Hematopoietic multipotent progenitor cell treated with erythropoietin and hydrocortisone succinate and interleukin-3 and kit ligand, for 8 days (in vitro differentiated cells): ENCODE measurements at places on chromosomes 4 and X.

DNA sequence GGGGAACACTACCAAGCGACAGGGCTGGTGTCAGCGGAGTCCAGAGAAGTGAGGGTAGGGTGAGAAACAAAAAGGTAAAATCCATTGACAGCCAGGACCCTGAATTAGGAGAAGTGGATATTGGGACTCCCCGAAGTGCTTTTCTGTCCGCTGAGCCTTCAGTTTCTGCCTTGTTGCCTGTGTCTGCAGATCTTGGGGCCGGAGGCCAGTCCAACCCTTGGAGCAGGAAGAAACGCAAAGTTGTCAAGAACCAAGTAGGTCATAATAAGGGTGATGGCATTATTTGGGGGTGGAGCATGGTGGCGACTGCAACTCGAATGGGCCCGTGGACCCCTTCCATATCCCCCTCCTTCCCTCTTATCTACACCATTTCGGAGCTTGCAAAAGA, 1.0 kb downstream of the ARMCX1 start:
- DNase-seq = no peak

- DNase-seq = no peak
Measured at GRCh38 chr4:89753601-89754066, 83.3 kb downstream of the SNCA start.

GRCh38 chr4:36230534-36230933, 13.8 kb downstream of the ARAP2 start:
- DNase-seq = no peak

GRCh38 chrX:150365990-150366911, 3.1 kb downstream of the MAMLD1 start:
- peak; percentile 93 for DNase-seq

DNA sequence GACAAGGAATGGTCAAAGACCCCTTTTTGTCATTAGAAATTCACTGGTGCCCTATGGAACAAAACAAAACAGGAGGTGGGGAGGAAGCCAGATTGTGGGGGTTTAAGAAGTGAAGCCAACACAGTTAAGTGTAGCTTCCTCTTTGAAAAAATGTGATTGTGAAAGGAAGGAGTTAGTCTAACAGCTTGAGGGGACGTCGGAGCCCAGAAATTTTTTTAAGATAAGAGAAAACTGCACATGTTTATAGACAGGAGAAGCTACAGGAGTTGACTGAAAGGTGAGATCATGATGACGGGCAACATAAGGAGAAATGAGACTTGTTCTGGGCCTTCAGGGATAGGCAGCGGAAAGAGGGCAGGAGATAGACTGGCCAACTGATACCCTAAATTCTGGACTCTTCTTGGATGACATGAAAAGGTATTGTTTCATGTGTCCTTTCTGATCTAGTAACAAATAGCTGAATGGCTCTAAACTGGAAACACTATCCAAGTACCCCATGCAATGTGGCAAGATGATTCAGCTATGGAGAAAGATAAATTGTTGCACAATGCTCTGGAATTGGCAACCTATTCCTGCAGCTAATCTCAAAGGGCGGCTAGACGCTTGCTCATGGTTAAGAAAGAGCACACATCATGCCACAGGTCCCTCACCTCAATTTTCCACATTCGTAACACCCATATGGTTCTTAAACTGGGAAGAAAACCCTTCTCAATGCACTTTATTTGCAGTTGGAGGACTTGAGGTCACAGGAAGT, 3.7 kb upstream of the HDAC8 start:
- DNase-seq = no peak

GRCh38 chrX:121165930-121166359, 118.5 kb downstream of the GLUD2 start:
- DNase-seq = no peak

DNA sequence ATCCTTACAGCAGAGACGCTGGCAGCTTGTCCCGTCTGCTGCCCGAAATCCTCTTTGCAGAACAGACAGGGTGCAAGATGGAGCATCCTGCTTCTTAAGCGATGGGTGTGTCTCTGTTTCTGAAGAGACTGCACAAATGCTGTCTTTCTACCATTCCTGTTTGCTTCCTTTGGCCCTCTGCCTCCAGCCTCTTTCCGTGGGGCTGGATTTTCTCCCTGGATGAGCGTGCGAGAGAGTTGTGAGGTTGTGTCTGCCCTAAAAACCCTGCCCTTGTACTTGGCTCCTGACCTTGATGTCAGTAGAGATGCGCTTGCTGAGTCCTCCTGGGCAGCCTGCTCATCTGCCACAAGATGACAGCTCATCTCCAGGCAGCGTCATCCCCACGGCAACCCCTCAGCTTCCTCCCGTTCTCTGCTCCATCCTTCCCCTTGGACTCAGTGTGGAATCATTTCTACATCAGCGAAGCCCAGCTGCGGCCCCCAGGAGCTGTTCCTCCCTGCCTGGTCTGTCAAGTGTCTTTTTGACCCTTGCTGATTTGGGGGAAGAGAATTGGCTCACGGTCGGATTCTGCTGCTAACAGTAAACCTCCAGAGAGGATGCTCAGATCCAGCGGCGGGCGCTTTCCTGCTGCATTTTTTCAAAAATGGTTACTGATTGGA, 246.2 kb downstream of the ASMT start:
- DNase-seq = no peak

GRCh38 chr4:3122081-3122563, 47.6 kb downstream of the HTT start:
- DNase-seq = no peak

DNA sequence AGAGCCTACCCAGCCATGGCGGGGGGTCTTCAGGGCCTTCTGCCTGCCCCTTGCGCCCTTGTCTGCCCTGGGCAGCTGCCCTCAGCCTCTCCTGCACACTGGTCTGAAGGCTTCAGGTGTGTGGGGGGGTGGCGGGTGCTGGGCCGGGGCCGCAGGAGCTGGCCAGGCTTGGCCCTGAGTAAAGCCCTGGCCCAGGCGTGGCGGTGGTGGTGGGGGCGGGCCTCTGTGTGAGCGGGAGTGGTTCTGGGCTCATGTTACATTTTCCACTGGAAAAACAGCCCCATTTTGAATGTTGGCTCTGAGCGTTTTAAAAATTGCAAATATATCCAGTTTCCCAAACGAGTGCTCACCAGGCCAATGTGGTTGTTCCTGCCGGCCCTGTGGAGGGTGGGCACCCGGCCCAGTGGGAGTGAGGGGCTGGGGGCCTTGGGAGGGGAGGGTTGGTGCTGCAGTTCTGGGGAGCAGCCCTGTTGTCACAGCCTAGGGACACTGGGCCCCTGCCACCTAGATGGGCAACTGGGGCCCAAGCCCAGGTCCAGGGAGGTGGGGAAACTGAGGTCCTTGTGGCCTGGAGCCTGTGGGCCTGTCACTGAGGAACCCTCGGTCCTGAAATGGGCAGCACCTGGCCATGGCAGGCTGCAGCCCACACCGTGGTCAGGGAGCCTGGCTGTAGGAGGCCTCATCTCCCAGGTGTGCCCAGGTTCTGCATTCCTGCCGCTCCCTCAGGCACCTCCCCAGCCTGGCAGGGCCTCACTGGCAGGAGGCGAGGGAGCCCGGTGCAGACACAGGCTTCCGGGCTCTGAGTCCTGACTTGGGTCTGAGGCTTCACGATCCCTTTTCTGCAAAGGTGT, 28.3 kb downstream of the FGFRL1 start:
- DNase-seq = no peak

DNA sequence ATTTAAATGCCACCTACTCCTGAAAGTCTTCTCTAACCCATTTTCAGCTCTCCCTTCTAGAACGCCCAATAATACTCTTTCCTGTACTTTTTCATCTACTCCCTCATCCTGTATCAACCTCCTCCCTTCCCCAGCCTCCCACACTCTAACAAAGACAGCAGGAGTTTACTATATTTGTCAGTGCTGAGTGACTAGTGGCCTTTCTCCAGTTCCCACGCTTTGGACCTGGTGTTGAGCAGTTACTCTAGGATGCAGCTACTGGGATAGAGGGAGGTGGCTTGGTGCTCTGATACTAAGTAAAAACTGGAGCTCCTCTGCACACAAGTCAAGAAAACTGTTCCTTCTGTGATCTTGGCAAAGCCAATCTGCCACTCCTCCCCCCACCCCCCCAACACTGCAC, 36.1 kb upstream of the KLHL13 start:
- no peak for DNase-seq

GRCh38 chr4:157151711-157152110, 68.8 kb upstream of the GRIA2 start:
- no peak for DNase-seq

DNA sequence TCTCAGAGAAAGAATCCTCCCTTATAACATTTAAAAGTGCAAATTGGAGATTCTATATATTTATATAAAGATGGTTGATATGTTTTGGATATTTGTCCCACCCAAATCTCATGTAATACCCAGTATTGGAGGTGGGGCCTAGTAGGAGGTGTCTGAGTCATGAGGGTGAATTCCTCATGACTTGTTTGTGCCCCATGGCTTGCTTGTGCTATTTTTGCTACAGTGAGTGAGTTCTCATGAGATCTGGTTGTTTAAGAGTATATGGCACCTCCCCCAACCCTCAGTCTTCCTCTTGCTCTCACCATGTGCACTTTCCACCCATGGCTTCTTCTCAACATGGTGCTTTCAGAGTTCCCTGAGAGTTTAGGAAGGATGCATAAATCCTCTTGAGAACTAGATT, 9.5 kb upstream of the ANKRD50 start:
- DNase-seq = no peak

DNA sequence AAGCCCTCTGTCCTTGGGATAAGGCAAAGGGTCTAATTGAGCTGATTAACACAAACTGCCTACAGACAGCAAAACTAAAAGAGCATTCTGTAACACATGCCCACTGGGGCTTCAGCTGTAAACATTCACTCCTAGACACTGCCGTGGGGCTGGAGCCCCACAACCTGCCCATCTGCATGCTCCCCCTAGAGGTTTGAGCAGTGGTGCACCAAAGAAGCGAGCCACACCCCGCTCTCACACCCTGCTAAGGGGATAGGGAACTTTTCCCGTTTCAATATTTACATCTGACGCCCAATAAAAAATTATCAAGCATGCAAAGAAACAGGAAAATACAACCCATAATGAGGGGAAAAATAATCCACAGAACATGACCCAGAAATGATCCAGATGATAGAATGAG, 46.9 kb upstream of the HSD17B10 start:
- peak; percentile 11 for DNase-seq

DNA sequence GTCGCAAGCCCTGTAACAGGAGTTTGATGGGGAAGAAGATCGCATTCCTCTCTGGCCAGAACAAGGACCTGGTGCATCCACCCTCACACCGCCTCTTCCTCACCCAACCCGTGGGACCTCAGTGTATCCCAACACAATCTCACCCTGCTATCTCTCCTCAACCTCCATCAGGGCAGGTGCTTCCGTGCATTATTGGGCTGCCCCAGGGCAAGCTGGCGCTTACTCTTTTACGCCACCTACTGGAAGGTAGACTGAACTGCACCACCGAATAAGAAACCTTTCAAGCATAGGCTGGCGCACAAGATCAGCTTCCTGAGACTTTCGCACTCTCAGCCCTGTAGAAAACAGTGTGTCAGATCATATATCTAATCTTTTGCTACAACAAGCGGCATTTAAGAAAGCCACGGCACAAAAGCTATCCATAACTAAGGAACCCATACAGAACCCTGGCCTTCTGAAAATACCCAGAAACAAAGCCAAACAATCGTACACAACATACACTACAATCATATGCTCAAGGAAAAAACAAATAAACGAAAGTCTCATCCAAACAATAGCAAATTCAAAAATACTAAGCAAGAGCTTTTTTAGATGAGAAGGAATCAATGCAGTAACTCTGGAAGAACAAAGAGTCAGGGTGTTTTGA, 209.3 kb downstream of the UGT8 start:
- peak; percentile 51 for DNase-seq

DNA sequence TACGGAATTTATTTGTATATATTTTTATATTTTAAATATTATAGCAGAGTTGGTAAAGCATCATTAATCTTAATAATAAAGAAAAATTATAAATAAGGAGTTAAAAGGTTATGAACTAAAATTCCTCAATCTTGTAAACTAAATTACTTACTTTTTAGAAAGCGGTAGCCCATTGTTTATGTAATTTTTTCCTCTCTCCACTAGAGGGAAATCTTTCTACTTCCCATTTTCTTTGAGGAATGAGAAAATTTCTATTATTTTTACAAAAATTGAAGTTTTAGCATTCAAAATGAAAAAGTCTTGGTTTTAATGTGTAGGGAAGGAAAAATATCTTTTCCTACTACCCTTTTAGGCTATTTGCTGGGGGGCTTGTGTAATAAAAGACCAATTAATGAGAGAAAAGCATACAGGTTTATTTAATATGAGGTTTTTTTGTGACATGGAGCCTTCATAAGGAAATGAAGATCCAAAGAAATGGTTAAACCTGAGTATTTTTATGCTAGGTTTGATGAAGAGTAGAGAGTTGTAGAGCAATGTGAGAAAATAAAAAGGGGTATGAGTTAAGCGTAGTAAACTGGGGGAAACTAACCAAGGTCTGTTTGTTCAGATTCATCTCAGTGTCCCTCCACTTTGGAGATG, 68.7 kb upstream of the ADAD1 start:
- peak; percentile 43 for DNase-seq

DNA sequence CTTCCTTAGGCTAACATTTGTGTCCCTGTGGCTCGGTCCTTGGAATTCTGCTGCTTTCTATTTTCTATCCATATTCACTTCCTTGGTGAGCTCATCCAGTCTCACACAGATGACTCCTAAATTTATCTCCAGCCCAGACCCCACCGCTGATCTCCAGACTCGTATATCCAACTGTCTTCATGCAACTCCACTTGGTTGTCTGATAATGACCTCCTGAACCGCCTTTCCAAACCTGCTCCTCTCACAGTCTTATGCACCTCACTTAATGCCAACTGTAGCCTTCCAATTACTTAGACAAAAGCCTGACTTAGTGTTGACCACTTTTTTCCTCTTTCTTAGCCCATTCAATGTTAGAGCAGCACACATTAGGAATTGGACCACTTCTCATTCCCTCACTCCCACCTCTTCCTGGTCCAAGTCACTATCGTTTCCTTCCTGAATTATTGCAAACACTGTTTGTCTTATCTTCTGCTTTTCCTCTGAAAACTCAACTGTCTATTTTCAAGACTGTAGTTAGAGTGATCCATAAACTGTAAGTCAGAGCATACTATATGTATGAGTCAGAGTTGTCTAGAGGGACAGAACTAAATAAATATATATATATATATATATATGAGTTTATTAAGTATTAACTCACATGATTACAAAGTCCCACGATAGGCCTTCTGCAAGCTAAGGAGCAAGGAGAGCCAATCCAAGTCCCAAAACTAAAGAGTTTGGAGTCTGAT, 292.5 kb downstream of the UNC5C start:
- no peak for DNase-seq

GRCh38 chr4:66017671-66018070, 347.4 kb upstream of the EPHA5 start:
- DNase-seq = no peak

DNA sequence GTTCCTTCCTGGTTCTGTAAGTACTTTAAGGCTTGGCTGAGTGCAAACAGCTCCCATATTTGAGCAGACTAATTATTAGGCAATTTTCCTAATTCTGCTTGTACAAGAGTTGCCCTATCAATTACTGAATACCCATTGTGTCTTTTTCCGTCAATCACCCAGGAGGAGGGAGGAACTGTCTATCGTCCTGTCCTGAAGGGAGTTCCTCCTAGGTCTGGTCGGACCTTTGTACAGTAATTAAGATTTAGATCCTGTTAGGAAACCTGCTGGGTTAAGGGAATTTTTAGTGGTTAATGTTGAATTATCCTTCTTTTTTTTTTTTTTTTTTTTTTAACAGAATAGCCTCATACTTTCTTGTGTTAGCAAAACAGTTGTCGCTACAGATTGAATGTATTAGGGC, 130.1 kb downstream of the KDM6A start:
- DNase-seq = no peak
